SK-N-MC (cell line): ENCODE measurements at places on chromosomes 11 and 22.

GRCh38 chr11:10478574-10479550, 23.8 kb downstream of the AMPD3 start:
- no peak for DNase-seq

GRCh38 chr11:78097666-78098385, 18.2 kb upstream of the NDUFC2 start:
- DNase-seq: no peak

GRCh38 chr22:45231293-45231692, 9.4 kb downstream of the KIAA0930 start:
- no peak for DNase-seq

GRCh38 chr11:62671608-62672389, at the start of the genes LBHD1 and UQCC3:
Gene LBHD1, minus strand, starts transcription at chr11:62672267. Its CDS starts 2,236 bp downstream, at chr11:62670031.
Gene UQCC3, plus strand, starts transcription at chr11:62671673. Its CDS starts 73 bp downstream, at chr11:62671746.
- DNase-seq: peak; percentile 62

DNA sequence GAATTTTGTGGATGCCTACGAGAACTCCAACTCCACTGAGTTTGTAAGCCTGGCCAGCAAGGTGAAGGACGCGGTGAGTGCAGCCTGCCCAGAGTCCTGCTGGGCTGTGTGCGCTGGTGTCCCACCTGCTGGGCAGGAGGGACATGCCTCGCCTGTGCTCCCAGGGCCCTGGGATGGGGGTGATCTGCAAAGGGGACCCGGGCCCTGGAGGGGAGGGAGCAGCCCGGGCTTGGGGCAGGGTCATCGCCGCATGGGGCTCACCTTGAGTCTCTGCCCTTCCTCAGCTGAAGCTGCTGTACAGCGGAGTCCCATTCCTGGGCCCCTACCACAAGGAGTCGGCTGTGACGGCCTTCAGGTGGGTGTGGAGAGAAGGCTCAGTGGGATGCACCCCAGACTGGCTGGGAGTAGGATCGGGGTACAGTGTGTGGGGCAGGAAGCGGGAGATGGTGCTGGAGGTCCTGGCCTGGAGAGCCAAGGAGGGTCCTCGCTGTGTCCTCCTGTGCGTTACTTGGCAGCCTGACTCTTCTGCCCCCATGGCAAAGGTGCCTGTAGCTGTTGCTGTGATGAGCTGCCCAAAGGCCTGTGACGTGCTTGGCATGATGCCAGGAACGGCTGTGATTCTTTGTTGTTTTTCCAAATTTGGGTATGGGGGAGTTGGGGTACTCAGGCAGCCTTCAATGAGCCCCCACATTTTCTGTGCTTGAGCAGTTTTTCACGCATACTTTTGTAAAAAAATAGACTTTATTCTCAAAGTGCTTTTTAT, 29.2 kb downstream of the ST14 start:
- no peak for DNase-seq

GRCh38 chr11:130649801-130650200, 201.4 kb downstream of the ADAMTS15 start:
- DNase-seq: no peak

DNA sequence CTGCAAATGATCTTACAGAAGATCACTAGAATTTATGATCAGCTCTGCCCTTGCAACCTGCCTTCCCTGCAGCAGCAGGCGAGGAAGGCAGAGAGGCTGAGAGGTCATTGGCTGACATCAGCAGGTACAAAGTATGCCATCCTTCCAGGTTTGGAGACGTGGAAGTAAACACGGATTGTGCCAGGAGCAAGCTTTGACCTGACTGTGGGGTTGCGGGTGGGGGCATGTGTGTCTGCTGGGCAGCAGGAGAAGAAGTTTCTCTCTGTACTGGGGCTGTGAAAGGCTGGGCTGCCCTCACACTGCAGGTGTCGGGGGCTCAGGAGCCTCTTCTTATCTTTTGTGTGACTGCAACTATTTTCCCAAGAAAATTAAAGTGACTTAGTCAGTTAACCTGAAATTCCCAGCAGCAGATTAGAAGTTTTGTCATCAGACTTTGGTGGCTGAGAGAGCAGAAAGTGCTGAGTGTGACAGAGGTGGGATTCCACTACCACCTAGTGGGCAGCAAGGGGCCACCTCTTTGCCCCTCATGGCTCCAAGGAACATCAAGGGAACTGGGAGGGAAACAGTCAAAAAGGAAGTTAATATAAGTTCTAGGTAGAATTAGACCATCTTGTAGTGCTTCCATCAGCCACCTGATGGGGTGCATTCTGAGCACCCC, 565.9 kb downstream of the ETS1 start:
- no peak for DNase-seq

DNA sequence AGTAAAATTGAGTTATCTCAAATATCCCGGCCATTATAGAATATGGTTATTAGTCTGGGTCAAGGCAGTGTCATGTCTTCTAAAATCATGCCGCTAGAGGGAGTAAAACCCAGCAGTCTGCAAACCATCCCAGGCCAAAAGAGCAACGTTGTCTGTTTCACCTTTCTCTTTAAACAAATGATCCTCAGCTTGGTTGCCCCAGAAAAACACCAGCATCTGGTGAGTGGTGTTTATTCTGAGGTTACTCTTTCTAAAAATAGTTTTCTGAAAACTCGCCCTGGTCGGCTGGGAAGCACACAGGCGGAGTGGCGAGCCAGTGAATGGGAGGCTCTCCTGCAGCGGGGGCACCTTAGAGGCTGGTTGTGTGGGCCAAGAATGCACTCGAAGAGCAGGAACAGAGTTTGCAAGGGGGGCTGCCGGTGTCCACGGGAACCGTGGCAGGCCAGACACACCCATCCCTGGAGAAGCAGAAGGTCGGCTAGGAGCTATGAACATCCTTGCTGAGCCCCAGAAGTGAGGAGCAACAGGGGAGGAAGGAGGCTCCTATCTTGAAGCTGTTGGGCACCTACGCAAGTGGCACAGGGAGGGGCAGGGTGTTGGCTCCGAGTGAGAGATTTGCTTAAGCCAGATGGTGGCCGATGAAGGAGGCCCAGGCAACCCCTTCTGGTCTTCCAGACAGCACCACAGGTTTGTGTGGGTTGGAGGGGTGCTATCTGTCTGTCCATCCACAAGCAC, 297.1 kb downstream of the ETS1 start:
- DNase-seq: peak; percentile 12

- DNase-seq: no peak
Observed at GRCh38 chr11:11391796-11392463, 38.9 kb upstream of the CSNK2A3 start.

- DNase-seq: no peak
Observed at GRCh38 chr11:5258543-5259262, 4.1 kb upstream of the HBG2 start.

- DNase-seq: peak; percentile 28
Observed at GRCh38 chr11:92159931-92160330, 64.7 kb upstream of the FAT3 start.

- no peak for DNase-seq
Observed at GRCh38 chr22:16601437-16602223, 9.0 kb upstream of the CCT8L2 start.

DNA sequence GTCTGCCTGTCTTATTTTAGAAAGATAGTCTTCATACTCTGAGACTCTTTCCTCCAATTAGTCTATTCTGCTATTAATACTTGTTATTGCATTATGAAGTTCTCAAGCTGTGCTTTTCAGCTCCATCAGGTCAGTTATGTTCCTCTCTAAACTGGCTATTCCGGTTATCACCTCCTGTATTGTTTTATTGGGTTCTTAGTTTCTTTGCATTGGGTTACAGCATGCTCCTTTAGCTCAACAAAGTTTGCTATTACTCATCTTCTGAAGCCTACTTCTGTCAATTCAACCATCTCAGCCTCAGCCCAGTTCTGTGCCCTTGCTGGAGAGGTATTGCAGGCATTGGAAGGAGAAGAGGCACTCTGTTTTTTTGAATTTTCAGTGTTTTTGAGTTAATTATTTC, 21.0 kb upstream of the OR5AK2 start:
- no peak for DNase-seq

- no peak for DNase-seq
Observed at GRCh38 chr22:23683545-23683944, 7.3 kb upstream of the RGL4 start.

GRCh38 chr11:5631417-5631816, 6.6 kb downstream of the TRIM34 start:
- no peak for DNase-seq

DNA sequence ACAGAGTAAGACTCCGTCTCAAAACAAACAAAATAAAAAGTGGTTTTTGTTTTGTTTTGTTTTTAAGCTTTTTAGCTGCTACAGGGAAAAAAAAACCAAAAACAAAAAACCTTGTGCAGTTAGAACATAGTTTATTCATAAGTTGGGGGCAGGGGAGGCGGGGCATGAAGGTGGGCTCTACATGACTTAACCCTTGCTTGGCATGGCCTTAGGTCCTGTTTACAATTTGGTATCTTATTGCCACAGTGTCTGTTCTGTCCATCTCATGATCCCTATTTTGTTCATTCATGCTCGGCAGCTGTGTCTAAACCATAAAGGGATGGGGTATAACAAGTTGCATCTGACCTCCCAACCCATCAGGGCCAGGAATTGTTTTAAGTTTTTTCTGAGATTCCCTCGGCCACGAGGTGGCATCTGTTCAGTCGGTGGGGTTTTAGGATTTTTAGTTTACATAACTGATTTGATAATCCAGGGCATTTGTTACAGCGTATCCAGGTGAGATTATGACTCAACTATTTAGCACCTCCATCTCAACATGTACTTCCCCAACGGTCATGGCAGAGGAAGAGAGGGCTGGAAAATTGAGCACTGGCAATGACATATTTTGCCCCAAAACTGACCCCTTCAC, 6.9 kb downstream of the AP5B1 start:
- DNase-seq: no peak

- DNase-seq: no peak
Observed at GRCh38 chr11:116473206-116473769, 299.5 kb downstream of the BUD13 start.

- no peak for DNase-seq
Observed at GRCh38 chr11:48043111-48043990, 63.0 kb downstream of the PTPRJ start.

DNA sequence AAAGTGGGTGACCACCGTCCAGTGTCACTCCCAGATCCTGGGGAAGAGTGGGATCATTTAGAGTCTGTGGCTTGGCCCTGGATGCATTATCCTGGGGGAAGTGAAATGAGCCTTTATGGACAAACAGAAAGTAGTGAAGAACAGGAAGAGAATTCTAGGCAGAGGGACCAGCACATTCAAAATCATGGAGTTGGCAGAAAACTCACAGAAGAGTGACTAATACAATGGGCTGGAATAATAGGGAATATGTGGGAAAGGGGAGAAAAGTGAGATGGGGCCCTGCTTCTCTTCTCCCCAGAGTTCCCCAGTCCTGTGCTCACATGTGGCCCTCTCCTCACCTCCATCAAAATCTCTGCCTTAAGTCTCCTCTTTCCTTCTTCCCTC, 84.3 kb downstream of the CCDC81 start:
- DNase-seq: no peak

GRCh38 chr22:46595545-46595944, 24.6 kb upstream of the GRAMD4 start:
- no peak for DNase-seq

DNA sequence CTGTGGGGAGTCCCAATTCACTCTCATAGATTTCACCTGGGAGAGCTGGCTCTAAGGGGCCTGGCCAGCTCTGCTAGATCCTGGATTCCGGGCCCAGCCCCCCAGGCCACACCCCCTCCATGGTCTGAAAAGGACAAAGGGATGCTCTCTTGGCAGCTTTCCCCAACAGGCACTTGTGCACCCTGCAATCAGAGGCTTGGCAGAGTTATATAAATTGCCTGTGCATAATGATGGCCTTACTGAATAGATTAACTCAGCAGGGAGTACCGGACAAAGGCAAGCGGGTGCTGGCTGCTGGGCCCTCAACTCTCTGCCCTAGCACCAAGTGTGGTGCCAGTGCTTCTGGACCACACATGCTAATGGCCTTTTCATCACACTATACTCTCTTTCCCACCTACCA, 461.6 kb downstream of the BUD13 start:
- no peak for DNase-seq

GRCh38 chr11:87819151-87819550, 356.1 kb downstream of the RAB38 start:
- no peak for DNase-seq

GRCh38 chr11:124179310-124179709, 3.8 kb upstream of the OR10D3 start:
- no peak for DNase-seq

- DNase-seq: no peak
Observed at GRCh38 chr22:20803696-20804324, 29.9 kb downstream of the SERPIND1 start.

DNA sequence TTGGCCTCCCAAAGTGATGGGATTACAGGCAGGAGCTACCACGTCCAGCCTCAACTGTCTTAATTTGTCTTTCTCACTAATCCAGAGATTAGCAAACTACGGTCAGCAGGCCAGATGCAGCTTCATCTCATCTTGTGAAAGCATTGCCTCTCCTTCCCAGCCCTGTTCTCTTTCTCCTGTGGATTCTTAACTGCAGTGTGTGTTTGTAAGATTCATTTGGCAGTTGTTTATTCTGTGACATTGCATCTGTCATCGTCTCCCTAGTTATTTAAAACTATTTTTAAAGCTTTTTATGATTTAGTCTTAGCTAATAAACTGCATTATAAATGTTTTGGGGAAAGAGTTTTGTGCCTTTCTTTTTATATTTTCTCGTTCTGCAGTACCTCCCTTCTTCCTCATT, 29.2 kb downstream of the RNF169 start:
- no peak for DNase-seq

DNA sequence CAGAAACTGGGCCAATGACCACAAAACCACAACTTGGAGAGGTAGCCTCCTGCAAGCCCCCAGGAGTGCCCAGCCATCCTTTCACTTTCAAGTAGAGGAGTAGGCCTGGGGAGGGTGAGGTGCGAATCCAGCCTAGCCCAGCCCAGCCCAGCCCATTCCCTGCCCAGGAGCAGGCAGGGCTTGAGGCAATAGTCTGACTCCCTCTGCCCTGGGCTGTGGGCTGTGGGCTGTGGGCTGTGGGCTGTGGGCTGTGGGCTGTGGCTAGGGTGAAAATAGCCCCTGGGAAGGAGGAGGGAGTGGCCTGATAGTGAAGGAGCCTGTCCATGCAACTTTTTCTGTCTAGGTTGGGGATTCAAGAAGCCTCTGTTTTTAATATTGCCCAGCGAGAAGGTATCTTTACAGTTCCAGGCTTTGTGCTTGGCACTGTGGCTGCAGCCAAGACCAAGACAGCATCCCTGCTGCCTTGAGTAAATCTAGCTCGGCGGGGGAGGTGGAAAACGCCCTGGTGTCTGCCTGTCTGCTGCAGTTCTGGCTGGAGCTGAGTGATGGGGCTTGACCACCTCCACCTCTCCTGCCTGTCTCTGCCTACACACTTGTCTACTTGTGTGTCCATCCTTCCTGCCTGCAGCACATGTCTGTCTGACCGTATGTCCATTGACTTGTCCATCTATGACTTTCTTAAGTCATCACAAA, 40.7 kb downstream of the LMO1 start:
- DNase-seq: no peak

DNA sequence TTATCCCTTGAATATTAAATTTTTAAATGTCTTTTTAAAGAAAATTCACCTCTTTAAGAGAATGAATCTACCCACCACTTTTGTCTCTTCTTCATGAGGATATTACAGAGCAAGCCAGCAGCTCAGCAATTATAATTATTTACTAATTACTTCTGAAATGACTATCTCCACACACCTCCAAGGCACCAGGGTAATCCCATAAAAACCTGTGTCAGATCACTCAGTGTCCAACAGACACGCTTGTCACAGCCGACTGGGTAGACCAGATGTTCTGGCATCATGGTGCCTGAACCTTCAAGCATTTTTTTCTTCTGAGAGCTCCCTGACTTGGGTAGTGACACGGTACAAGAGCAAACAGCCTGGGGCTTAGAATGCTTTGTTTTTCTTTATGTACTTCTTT, 61.4 kb downstream of the EFCAB6 start:
- no peak for DNase-seq

- no peak for DNase-seq
Observed at GRCh38 chr22:46815896-46816731, 53.7 kb downstream of the TBC1D22A start.
